Activated naive CD8-positive, alpha-beta T cell treated with anti-CD3 and anti-CD28 coated beads, Interleukin-2, amount 50 U/mL, for 16 hours (primary cell): ENCODE measurements at places on chromosomes 2 and 18.

DNA sequence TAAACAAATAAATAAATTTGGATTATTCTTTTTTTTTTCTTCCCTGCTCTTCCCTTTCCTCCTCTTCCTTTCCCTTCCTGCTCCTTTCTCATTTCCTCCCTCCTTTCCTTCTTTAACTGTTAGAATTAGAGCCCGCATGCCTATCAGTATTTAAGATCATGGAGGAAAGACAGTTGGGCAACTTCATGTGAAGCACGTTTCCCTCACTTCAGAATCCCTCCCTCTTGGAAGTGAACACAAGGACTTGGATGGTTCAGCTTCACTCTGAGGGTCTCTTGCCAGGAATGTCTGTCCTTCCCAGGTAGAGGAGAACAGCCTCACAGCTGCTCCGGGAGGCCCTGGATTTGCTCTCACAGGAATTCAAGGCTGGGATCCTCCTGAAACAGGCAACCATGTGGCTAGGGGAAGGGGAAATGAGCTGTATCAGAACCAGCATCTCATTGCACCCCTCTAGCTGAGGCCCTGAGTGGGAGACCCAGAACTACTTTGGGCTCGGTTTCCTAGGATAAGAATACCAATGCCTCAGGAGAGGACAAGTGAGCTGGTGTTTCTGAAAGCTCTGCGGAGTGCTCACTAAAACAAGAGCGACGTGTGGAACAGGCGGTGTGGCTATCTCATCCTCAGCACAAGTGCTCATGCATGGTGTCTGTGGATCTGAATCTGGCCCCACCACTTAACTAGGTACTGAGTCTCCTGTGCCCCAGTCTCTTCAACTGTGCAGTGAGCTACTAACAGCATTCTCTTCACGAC is 230.5 kb downstream of the MYCN start:
- DNase-seq, result no peak

DNA sequence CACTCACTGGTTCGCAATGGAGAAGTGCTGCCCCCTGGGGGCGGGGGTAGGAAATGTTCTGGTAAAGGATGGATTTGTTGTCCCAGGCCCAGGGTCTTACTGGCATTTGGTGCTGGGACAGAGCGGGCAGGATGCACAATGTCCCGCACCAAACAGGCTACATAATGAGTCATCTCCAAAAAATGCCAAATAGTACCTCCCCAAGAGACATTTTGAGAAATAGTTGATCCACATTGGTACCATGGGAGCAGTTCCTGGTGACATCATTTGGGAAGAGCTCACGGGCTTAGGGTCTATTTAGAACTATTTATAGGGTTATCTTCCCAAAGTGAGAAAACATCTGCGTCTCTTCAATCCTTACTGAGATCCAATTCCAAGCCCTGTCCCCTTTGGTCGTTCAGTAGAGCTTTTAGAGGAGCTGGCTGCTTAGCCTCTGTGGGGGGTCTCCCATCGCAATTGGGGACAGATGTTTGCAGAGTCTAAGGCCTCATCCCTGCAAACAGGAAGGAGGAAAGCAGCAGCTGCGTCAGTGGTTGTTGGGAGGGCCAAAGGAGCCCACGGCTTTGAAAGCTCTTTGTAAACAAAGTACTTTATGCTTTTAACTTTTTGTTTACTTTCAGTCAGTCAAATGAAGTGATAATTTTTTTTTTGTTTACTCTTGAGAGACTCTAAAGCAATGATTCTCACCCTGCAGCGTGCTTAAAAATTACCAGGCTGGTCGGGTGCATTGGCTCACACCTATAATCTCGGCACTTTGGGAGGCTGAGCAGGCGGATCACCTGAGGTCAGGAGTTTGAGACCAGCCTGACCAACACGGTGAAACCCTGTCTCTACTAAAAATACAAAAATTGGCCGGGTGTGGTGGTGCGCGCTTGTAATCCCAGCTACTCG is 49.3 kb downstream of the GREB1 start:
- peak; percentile 32 for DNase-seq

DNA sequence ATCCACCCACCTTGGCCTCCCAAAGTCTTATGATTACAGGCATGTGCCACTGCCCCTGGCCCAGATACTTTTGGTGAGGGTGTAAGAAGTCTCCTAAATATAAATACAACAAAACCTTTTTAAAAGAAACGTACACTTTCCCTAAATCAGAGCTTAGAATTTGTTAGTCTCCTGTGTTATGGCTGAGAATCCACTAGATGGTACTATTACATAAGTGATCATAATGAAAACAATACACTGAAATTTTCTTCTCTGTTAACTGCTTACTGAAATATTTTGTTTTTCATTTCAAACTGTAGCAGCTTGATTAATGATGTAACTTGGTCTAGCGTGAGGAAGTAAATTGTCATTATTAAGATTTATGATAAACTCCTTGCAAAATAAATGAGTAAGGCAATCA is 74.8 kb upstream of the FAM98A start:
- no peak for DNase-seq

GRCh38 chr2:60725466-60725865 is 30.6 kb upstream of the PAPOLG start:
- no peak for DNase-seq

DNA sequence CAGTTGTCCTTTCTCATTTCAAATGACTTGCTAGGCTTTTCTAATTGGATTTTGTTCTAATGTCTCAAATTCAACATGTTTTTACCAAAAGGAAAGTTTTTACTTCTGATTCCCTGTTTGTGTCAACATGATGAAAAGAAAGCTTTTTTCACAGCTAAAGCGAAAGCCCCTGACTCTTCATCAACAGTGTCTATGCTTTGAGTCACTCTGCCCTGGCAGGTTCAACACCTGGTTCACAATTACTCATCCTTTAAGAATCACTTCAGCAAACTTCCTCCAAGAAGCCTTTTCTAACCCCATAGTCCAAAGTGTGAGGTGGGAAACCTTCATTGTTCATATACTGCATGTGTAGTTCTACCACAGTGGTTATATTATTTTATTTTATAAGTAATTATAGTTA is 7.6 kb upstream of the DSG2 start:
- DNase-seq, result no peak

- DNase-seq, result no peak
These were observed 412.3 kb upstream of the RGPD4 start for GRCh38 chr2:107414376-107414775.

- DNase-seq, result no peak
These were observed 13.3 kb upstream of the RAB17 start for GRCh38 chr2:237603718-237604362.

DNA sequence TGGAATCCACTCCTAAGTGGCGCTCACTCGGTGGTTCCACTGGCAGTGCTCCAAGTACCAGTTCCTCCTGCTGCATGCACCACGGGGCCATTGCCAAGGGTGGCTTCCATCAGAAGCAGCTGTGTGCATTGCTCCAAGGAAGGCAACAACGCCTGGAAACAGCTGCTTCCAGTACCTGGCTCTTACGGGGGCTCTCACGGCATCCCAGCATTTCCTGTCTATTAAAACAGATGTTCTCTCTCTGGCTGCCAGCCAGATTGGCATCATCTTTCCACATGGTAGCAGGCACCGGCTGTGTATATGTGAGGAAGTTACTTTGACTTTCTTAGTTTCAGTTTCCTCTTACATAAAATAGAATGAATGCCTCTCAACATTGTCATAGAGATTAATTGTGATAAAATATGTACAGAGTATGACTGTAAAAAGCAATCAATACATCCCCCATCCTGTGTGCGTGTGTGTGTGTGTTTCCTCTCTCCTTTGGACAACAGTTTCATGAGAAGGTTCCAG is 84.9 kb downstream of the CMPK2 start:
- peak; percentile 3 for DNase-seq

DNA sequence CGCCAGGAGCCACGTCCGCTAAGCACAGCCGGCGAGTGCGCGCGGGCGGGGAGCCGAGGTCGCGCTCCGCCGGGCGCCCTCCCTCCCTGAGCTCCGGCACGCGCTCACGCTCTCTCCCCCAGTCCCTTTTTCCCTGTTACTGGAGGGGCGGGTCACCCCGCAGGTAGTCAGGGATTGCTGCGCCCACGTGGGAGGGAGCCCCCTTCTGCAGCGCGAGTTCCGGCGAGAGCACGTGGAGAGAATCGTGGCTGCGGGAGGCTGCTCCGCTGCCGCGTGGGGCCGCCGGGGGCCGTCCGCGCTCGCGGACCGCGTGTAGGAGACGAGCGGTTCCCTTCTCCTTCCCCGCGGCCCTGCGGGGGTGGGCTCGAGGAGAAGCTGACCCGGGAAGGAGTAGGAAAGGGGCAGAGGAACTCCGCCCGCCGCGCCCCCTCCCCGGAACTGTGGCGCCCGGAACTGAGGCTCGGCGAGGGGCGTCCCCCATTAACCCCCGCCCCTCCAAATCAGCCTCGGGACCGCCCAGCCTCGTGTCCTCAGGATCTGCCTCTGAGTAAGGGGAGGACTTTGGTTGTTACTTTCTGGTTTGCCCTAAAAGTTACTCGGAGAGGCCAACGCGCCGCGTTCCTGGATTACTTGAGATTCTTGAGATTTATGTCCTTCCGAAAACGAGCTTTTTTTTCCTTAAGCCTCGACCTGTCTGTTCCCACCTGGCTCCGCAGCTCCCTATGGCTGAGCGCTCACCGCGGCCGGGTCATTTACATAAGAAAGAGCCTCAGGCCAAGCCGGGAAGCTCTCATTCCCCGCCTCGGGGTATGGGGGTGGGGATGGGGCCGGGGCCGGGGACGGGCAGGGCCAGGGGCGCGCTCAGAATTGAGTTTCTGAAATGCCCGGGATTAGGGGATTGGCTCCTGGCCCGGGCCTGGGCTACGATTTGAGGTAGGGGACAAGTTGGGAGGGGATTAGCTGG is 1.1 kb downstream of the HK2 start:
- DNase-seq, result peak; percentile 62

GRCh38 chr2:233852056-233852455 is 2.3 kb downstream of the HJURP start:
- DNase-seq, result no peak

- no peak for DNase-seq
These were observed 19.3 kb upstream of the CAVIN2 start for GRCh38 chr2:191866195-191866594.
